Naive B cell (primary cell): ENCODE measurements at places on chromosomes 6 and 20.

- DNase-seq = no peak
These were observed 144.2 kb downstream of the EYA2 start for GRCh38 chr20:47038566-47039560.

GRCh38 chr20:36469973-36470372 lies 71.3 kb upstream of the MYL9 start:
- DNase-seq = no peak

- no peak for DNase-seq
These were observed 228.8 kb upstream of the FAM83B start for GRCh38 chr6:54617730-54618129.

GRCh38 chr6:39476151-39476550 lies 153.6 kb upstream of the KCNK16 start:
- no peak for DNase-seq

- DNase-seq = no peak
These were observed 125.8 kb upstream of the SRSF6 start for GRCh38 chr20:43331906-43332305.
